ENCODE measurements at places on chromosomes 7 and 10.

DNA sequence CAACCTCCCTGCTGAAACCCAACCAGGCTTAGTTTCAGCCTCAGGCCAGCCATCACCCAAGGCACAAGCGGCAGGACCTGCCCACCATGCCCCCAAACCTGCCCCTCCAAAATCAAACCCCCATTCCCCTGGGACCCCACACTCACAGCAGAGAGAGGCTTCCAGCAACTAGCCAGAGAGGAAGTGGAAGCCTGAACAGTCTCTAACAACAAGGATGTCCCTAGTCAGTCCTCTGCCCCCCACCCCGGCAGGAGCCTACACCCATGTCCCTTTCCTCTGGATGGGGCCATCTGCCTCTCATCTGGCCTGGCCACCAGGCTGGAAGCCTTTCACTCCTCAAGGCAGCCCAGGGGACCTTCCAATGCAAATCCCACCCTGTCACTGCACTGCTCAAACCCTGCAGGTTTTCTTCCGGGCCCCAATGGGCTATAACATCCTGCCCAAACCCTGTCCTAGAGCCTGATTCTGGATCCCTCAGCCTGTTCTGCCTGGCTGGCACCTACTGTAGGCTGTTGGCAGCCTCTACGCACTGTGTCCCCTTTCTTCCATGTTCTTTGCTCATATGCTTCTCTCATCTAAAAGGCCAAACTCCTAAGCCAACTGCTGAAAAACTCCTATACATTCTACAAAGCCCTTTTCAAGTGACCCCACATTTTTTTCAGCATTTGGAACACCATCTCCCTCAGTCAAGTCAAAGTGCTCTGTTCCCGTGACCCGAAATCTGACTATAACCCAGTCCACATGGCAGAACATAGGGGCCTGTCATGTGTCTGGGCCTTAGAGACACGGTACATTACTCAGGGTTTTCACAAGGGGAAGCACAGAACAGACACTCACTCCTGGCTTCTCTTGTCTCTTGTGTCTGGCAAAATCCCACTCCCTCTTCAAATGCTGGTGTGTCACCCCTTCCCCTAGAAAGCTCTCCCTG, 253.3 kb downstream of the TNS3 start:
- no peak for DNase-seq

DNA sequence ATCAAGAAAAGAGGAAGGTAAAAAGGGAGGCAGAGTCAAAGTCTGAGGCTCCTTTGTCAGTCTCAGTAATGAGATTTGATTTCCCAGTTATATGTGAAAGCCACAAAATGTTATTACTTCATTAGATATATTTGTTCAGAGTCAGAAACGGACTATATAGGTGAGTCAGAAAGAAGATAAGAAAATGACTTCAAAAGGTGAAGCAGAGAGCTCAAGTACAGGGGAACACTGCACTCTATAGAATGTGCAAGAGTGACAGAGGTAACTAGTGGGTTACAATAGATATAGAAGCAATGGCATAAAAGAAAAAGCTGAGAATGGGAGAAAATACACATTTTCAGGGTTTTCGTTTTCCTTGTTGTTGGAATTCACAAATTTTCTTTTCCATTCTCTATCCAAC, 43.3 kb downstream of the DGKB start:
- DNase-seq, result no peak

DNA sequence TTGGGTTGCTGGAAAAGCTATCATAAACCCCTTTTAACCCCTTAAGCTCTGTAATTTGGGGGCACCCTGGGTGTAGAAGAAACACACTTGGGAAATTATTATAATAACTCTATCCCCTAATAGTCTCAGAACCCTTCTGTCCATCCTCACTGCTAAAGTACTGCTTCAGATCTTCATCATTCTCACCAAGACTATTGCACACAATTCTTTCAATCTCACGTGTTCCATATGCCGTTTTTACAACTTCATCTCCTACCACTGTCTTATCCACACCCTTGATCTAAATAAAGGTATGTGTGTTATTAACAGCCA, 15.8 kb downstream of the ANKRD22 start:
- no peak for DNase-seq

GRCh38 chr10:109259293-109259692, 664.0 kb downstream of the XPNPEP1 start:
- no peak for DNase-seq
